ENCODE measurements at places on chromosomes 4 and X.

DNA sequence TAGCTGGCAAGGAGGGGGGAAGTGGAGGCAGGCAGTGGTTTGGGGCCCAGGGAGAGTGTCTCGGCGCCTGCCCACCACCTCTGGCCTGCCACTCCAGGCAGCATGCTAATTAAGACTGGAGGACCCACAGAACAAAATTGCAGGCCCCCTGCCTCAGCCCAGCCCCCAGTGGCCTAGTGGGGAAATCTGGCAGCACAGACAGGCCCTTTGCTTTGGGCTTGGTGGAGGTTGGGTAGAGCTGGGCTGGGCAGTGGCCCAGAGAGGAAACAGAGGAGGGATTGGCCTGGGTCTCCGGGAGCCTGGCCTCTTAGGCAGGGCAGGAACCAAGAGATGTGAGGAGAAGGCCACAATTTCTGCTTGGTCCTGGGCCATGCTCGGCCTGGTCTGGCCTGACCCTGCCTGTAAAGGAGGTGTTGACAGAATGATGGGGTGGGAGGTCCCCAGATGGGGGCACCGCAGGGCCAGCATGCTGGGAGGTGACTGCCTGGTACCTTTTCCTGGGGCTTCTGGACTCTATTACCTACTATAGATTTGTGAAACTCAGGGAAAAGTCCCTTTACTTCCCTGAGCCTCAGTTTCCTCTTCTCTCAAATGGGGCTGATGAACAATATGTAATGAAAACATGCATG, 92.4 kb upstream of the PJA1 start:
- H3K27me3 ChIP-seq: peaks cover 22% of the 10 kb centered on the region
- H3K27ac ChIP-seq: no peak overlapping the region
- no peaks in the 10 kb centered on the region for H3K36me3 ChIP-seq
- H3K4me1 ChIP-seq: peaks cover 4% of the 10 kb centered on the region
- no peak for DNase-seq

DNA sequence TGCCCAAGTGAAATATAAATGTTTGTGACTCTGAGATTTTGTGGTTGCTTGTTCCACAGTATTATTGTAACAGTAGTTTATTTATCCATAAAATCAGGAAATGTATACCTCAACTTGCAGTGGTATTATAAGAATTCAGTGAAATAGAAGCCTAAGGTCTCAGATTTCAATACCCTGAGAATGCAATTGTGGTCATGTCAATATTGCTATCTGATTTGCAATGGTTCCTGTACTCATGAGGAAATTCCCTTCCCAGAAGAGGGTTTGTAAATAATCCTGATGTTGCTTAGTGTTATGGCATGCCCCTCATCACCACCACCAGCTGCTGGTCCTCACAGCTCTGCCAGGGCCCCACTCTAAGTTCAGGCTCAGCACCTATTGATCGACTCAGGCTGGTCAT, 67.8 kb downstream of the SLC34A2 start:
- no peak overlapping the region for H3K4me3 ChIP-seq
- H3K4me1 ChIP-seq: no peaks in the 10 kb centered on the region
- DNase-seq: no peak
- H3K27me3 ChIP-seq: no peaks in the 10 kb centered on the region
- no peaks in the 10 kb centered on the region for H3K36me3 ChIP-seq
- H3K27ac ChIP-seq: no peak overlapping the region

DNA sequence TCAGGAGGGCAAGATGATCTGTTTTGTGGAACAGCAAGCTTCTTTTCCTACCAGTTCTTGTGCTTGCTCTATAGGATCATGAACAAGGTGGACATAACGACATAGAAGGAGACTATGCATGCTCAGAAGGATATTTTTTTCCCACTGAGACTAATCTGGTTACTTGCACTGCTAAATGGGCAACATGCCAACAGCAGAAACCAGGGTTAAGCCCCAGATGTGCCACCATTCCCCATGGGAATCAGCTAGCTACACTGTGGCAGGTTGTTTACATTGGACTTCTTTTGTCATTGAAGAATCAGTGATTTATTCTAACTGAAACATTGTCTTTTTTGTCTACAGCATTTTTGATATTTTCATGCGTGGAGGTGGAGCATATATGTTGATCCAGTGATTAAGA, 165.6 kb downstream of the C4orf33 start:
- DNase-seq: no peak
- H3K27ac ChIP-seq: no peak overlapping the region
- no peaks in the 10 kb centered on the region for H3K27me3 ChIP-seq

- H3K4me1 ChIP-seq: no peaks in the 10 kb centered on the region
- H3K27ac ChIP-seq: no peak overlapping the region
- DNase-seq: no peak
- no peaks in the 10 kb centered on the region for H3K27me3 ChIP-seq
- no peak overlapping the region for H3K4me3 ChIP-seq
Measured at GRCh38 chrX:48491809-48492208, 15.8 kb downstream of the FTSJ1 start.

- no peaks in the 10 kb centered on the region for H3K27me3 ChIP-seq
- H3K4me3 ChIP-seq: no peak overlapping the region
- DNase-seq: no peak
- no peak overlapping the region for H3K27ac ChIP-seq
Measured at GRCh38 chr4:15262396-15262795, 165.4 kb upstream of the C1QTNF7 start.

DNA sequence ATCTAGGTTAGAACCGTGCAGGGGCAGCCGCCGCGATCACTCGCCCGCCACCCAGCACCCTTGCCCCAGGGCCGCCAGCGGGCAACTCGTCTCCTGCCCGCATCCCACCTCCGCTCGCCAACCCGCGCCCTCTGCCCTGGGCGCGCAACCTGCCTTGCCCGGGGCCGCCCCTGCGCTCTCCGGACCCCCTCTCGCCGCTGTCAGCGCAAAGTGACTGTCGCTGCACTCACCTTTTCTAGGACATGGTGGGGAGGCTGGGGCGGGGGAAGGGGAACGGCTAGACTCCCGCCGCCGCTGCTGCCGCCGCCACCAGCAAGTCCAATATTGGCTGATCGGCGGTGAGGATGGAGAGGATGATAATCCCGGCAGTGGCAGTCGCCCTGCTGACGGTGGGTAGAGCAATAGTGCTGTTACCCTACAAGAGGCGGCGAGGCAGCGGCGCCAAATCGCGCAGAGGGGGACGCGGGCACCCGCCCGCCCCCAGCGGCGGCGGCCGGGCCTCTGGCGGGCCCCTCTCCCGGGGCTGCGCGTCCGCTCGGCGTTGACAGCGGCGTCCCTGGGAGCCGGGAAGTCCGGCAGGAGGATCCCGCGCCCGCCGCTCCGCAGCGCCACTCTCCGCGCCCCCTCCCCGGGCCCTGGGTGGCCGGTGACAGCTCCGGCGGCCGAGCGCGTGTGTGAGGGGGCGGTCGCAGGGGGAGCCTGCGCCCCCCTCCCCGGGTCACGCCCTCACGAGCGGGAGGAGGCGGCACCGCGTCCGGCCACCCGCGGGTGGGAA, 2.3 kb upstream of the NR3C2 start:
- DNase-seq: no peak
- peak overlapping the region; percentile 74 for H3K4me3 ChIP-seq
- H3K27me3 ChIP-seq: peaks cover 22% of the 10 kb centered on the region
- no peak overlapping the region for H3K27ac ChIP-seq

- no peaks in the 10 kb centered on the region for H3K27me3 ChIP-seq
- H3K4me3 ChIP-seq: no peak overlapping the region
- no peak overlapping the region for H3K27ac ChIP-seq
Measured at GRCh38 chrX:153929576-153929975, 3.5 kb upstream of the ARHGAP4 start.

GRCh38 chrX:103343105-103343504, 13.1 kb downstream of the TCEAL7 start:
- no peaks in the 10 kb centered on the region for H3K4me1 ChIP-seq
- no peak overlapping the region for H3K4me3 ChIP-seq
- DNase-seq: no peak
- no peaks in the 10 kb centered on the region for H3K36me3 ChIP-seq
- H3K27me3 ChIP-seq: no peaks in the 10 kb centered on the region
- no peak overlapping the region for H3K27ac ChIP-seq

DNA sequence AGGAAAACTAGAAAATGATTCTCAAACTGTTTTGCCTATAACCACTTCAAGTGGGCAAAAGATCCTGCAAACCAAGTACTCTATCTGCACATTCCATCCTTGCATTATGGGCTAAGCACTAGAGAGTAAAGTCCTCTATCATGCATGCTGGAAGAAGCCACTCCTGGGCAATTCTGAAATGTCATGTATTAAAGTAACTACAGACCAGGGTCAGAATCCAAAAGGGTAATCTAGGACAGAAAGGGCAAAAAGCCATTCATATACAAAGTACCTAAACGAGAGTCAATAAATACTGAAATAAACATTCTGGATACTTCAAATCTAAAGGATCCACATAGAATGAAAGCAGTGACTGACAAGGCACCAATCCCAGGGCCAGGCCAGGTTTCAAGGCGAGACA, 1.0 kb downstream of the SNX12 start:
- no peak overlapping the region for H3K27ac ChIP-seq
- H3K27me3 ChIP-seq: no peaks in the 10 kb centered on the region
- no peaks in the 10 kb centered on the region for H3K4me1 ChIP-seq
- DNase-seq: no peak
- H3K36me3 ChIP-seq: 0 out of 2 replicates have a peak, but pooled peaks cover 4% of the 10 kb centered on the region
- H3K4me3 ChIP-seq: peak overlapping the region; percentile 73

DNA sequence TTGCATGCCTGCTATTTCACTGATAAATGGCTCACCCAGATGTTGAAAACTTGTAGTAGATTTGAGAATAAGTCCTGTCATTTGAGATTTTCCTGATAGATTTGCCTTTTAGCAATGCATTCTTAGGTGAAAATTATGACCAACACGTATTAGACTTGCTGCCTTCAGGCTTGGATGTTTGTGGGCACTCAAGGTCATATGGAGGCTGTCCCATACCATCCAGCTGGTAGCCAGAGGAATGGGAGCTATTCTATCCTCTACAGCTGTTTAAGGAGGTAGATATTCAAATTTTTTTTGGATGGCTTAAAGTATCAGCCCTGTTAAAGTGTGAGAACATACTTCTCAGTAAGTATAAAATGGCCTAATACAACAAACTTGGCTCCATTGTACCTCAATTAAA, 34.7 kb downstream of the RTL3 start:
- no peaks in the 10 kb centered on the region for H3K4me1 ChIP-seq
- no peak overlapping the region for H3K27ac ChIP-seq
- no peak for DNase-seq
- H3K4me3 ChIP-seq: no peak overlapping the region

- no peaks in the 10 kb centered on the region for H3K27me3 ChIP-seq
- DNase-seq: peak; percentile 64
- H3K27ac ChIP-seq: no peak within 1 kb of the TSS
- H3K36me3 ChIP-seq: no peaks in the 10 kb centered on the region
Measured at GRCh38 chrX:76427560-76428242, at the start of gene MAGEE1. TSS of gene MAGEE1 (plus strand) at chrX:76427710. CDS start at chrX:76427931, 221 bp downstream.

DNA sequence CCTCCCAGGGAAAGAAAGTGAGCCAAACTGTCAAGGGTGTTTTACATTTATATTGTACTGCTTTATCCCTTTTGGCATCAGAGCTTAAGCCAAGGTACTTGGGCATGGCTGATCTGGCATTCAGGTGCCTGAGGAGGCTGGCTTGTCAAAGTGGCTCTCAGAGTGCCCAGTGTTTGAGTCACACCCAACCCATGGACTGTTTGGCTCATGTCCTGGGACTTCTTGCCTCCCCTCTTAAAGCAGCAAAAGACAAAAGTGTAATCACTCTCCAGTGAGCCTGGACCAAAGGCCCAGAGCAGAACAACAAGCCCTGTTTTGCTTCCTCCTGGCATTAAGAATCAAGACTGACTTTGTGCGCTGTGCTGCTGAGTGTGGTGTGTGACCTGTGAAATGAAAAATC, 311.7 kb upstream of the TAPT1 start:
- H3K36me3 ChIP-seq: no peaks in the 10 kb centered on the region
- no peak overlapping the region for H3K27ac ChIP-seq
- H3K4me3 ChIP-seq: no peak overlapping the region
- no peaks in the 10 kb centered on the region for H3K27me3 ChIP-seq
- no peak for DNase-seq

- DNase-seq: no peak
- H3K4me1 ChIP-seq: peaks cover 9% of the 10 kb centered on the region
- H3K4me3 ChIP-seq: no peak overlapping the region
- H3K27ac ChIP-seq: no peak overlapping the region
- H3K27me3 ChIP-seq: no peaks in the 10 kb centered on the region
Measured at GRCh38 chrX:9907645-9908387, 59.3 kb upstream of the CLDN34 start.

DNA sequence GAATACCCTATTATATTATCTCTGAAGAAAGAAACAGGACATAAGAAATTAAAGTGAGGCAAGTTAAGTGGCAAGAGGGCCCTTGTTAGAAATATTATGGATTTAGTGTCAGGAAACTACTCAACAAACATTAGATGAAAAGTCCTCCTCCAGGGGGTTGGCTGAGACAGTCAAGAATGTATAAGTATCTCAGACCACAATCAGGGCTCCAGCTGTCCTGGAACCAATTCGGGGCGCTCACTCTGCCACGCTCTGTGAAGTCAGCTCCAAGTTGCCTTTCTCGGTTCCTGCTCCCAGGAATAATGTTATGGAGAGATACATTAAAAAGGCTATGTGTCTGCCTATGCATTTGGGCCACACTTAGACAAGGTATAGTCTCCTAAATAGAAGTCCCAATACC, 73.3 kb downstream of the RASGEF1B start:
- H3K4me1 ChIP-seq: no peaks in the 10 kb centered on the region
- no peak overlapping the region for H3K27ac ChIP-seq
- H3K27me3 ChIP-seq: no peaks in the 10 kb centered on the region
- no peaks in the 10 kb centered on the region for H3K36me3 ChIP-seq
- no peak overlapping the region for H3K4me3 ChIP-seq

GRCh38 chr4:183571350-183571941, 66.6 kb downstream of the ING2 start:
- H3K4me3 ChIP-seq: no peak overlapping the region
- no peak for DNase-seq

DNA sequence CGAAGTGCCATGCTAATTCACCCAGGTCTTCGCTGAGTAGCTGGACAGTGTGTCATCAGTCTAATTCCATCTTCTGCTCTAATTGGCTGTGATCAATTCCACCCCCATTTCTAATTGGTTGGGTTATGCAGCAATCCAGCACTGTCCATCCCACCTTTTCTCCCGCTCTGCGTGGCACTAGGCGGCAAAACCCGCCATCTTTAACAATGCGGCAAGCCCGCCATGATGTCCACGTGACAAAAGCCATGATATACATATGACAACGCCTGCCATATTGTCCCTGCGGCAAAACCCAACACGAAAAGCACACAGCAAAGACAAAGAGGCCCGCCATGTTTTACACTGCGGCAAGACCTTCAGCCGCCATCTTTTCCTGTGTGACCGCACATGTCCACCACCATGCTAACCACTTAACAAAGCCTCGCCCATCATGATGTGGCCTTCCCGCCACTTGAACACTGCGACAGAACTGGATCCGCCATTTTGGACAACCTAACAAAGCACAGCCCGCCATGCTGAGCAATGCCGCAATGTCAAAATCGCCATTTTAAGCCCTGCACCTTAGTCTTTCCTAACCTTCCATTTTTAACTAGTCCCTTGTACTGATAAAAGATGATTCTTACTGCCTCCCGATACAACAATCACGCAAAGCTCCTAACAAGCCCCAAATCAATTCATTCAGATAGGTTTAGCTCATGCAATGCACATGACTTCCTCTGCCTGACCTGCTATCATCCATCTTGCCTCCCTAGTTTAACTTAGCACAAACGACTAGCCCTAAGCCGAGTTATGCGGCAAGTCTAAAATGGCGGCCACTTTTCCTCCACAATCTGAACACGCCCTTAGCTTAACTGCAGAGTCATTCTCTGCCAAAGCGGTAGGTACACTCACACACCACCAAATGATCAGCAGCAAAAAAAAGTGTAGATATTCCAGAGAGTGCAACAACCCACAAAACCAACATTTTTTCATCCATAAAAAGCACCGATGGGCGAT, 288.3 kb downstream of the CHIC1 start:
- H3K36me3 ChIP-seq: no peaks in the 10 kb centered on the region
- H3K4me1 ChIP-seq: no peaks in the 10 kb centered on the region
- H3K27me3 ChIP-seq: no peaks in the 10 kb centered on the region
- no peak overlapping the region for H3K27ac ChIP-seq
- no peak for DNase-seq
- H3K4me3 ChIP-seq: no peak overlapping the region

Data from H1 (cell line).